CD4-positive, alpha-beta T cell treated with Interleukin-15 for 4 hours (primary cell): ENCODE measurements at places on chromosomes 12 and 14.
A peak's percentile ranks its signal among the peaks of the same experiment; 100 is the strongest.

DNA sequence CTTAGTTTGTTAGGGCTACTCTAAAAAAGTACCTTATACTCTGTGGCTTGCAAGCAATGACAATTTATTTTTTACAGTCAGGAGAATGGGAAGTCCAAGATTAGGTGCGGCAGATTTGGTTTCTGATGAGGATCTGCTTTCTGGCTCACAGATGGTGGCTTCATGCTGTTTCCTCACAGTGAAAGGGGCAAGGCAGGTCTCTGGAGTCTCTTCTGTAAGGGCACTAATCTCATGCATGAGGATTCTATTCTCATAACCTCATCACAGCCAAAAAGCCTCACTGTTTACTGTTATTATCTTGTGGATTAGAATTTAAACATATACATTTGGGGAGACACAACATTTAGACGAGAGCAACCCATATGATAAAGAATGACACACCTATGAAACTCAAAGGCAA, 1957.4 kb upstream of the SEL1L start:
- DNase-seq: no peak

GRCh38 chr12:108127654-108128053, 1.4 kb upstream of the WSCD2 start:
- DNase-seq: no peak

DNA sequence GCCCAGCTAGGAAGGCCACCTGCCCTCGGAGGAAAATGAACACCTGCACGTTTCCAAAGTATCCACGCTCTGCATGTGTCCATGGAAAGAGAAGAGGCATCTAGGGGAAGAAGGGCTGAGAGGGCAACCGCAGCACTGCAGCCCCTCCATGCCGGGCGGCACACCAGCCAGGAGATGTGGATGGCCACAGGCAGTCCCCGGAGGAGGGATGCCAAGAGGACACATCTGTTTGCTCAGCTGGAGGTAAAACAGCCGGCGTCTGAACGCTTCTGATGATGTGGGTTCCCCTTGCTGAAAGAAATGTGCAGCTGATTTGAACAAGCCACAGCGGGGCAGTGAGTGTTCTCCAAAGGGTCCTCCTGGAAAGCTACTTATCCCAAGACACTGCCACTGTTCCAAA, 34.0 kb downstream of the CHGA start:
- no peak for DNase-seq

DNA sequence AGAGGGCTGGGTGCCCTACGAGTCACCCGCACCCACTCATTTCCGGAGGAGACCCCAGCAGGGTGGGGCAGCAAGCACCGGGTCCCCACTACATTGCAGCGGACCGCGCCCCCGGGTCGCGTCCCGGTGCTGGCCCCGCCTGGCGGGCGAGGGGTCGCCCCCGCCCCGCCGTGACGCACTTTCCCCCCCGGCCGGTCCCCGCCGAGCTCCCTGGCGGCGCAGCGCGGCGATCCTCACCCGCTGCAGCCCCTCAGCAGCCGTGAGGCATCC, 106.1 kb downstream of the PRICKLE1 start:
- DNase-seq: no peak

DNA sequence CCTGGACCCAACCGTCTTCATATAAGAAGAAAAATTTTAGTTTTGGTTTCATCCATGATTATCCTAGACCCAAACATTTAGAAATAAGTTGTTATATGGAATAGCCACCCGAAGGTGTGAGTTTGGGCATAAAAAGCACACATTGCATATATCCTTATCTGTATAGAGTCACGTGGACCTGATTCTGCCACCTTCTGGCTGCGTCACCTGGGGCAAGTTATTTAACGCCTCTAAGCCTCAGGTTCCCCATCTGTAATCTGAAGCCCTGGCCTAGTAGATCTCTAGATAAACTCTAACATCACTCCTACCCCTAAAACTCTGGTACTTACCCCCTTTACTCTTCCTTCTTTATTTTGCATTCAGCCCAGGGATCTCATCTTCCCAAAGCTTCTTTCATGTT, 14.3 kb upstream of the KRT5 start:
- no peak for DNase-seq

DNA sequence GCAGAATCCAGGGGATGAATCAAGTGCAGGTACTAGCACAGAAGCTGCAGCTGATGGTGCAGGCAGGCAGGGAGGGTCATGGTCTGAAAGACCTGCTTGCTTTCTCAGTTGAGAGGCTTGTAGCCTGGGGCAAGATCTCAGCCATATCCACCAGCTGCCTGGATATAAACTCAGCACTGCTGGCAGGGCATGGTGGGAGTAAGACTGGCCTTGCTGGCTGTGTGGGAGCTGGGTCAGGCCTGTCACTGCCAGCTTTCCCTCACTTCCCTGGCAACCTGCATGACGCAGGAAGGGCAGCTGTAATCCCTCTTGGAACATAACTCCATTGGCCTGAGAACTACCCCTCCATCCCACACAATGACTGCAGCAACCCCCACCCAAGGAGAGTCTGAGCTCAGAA, 230.1 kb downstream of the ANO6 start:
- DNase-seq: no peak

GRCh38 chr14:52961060-52961639, 10.3 kb upstream of the FERMT2 start:
- peak; percentile 59 for DNase-seq

- DNase-seq: no peak
Measured at GRCh38 chr14:87067061-87067460, 925.9 kb downstream of the GALC start.

DNA sequence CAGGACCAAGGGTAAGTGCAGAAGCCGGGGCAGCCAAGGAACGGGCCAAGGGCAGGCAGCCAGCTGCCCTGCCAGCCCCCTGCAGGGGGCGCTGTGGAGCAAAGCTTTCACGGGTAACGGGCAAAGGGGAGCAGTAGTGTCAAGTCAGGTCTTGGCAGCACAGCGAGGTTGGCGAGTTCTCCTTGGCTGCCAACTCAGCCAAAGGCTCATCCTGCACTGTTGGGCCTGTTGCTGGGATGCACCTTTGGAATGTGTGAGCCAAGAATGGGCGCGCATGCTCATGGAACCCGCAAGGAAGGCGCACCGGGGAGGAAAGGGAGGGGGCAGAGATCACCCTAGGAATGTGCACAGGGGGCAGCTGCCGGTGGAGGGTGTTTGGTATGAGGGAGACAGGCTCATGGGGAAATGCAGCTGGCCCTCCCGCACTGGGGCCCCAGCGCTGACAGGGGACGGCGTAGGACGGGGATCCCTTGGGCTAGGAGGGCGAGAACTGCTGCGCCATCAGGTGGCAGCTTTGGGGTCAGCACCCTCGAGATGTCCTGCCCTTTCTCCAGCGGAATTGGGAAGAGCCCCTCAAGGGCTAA, 138.0 kb downstream of the ASCL4 start:
- peak; percentile 48 for DNase-seq

DNA sequence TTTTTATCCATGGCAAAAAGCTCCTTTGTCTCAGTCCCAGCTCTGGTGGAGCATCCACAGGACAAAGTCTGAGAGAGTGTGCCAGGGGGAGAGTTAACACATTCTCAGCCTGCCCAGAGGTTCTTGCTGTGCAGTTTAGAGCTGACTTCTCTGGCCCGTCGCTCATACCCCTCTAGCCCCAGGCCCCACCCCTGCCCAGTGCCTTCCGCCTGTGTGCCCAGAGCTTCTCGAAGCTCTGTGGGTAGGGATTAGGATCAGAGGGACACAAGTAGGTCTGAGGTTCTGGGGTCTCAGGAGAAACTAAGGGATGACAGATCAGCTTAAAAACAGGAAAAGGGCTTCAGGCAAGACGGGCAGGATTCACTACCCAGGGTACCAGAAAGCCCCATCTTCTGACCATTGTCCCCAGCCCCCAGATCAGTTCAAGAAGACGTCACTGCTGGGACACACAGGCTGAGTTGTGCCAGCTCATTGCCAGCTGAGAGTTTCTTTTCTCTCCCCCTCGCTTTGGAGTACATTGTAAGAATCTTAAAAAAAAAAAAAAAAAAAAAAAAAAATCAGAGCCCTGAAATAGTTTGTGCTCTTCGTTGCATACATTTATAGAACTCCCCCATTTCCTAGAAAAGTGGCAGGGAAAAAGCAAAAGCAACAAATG, 127.0 kb downstream of the GCH1 start:
- DNase-seq: no peak

- DNase-seq: no peak
Measured at GRCh38 chr14:36450550-36450949, 69.5 kb downstream of the NKX2-1 start.

- no peak for DNase-seq
Measured at GRCh38 chr14:79629411-79630287, 581.7 kb downstream of the DIO2 start.

DNA sequence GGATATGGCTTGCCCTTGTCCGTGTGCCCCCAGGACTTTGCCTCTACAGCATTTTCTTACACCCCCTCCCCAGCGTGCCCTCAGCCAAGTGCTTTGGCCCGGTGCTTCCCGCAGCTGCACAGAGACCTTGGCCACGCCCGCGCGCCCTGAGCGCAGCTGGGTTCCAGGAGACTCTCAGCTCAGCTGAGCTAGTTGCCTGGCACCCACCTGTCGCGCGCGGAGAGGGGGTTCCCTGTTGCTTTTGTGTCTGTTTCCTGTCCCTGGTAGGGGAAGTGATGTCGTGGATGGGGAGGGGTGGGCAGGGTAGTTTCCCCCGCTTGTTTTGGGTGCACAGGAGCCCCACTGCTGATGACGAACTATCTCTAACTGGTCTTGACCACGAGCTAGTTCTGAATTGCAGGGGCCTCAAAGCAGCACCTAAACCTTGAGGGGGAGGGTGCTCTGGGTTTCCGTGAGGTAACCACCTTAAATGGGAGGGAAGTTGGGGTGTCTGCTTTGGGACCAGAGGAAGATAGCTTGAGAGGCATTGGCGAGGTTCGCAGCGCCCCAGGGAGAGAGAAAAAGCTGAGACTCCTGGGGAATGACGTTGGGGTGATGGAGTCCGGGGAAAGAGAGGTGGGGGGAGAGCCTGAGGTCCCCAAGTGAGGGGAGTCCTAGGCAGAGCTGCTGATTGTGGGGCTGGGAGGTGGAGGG, 1.5 kb downstream of the DIO3 start:
- no peak for DNase-seq

DNA sequence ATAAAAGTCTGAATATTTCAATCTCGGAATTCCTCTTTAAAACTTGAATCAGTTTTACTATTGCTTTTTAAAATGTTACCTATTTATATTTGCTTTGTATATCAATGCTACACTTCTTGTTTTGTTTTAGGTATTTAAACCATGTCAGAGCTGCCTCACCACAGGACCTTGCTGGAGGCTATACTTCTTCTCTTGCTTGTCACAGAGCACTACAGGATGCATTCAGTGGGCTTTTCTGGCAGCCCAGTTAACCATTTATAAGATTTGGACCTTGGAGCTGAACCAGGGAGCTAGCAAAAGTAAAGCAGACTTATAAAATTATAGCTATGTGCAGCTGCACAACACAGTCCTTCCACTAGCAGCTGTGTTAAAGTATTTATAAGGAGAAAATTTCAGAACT, 12.8 kb downstream of the TRMT5 start:
- no peak for DNase-seq

GRCh38 chr12:67780580-67781084, 132.1 kb downstream of the DYRK2 start:
- DNase-seq: no peak

GRCh38 chr12:66751432-66752113, 72.7 kb upstream of the GRIP1 start:
- DNase-seq: no peak

GRCh38 chr14:44564908-44565307, 57.8 kb upstream of the FSCB start:
- DNase-seq: no peak

- no peak for DNase-seq
Measured at GRCh38 chr12:47946413-47947323, 16.7 kb upstream of the TMEM106C start.

- DNase-seq: no peak
Measured at GRCh38 chr14:105043641-105044040, 21.6 kb downstream of the GPR132 start.

GRCh38 chr14:54864526-54864925, 38.1 kb downstream of the GCH1 start:
- no peak for DNase-seq

- no peak for DNase-seq
Measured at GRCh38 chr12:104802208-104802607, 155.9 kb downstream of the SLC41A2 start.

- no peak for DNase-seq
Measured at GRCh38 chr12:53575502-53576249, 50.5 kb downstream of the ATF7 start.

GRCh38 chr14:61519106-61519505, 176.2 kb upstream of the HIF1A start:
- no peak for DNase-seq

- no peak for DNase-seq
Measured at GRCh38 chr14:96274543-96274942, 18.5 kb downstream of the BDKRB1 start.

DNA sequence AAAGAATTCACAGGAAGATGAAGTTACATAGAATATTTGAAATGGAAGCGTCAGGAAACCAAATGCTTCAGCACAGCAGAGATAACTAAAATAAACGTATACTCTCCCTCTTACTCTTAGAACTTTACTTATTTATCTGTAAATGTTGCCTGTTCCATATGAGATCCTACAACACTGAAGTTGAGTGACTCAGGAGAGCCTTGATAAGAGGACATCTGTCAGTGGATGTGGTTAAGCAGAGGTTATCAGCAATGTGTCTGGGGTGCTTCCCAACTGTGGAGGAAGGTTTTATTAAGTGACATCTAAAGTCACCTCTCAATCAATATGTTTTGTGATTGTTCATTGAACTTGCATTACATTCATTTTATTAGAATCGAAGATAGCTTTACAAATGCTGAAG, 81.9 kb downstream of the NEDD1 start:
- no peak for DNase-seq

GRCh38 chr12:34393821-34394150, 371.5 kb downstream of the ALG10 start:
- DNase-seq: no peak

DNA sequence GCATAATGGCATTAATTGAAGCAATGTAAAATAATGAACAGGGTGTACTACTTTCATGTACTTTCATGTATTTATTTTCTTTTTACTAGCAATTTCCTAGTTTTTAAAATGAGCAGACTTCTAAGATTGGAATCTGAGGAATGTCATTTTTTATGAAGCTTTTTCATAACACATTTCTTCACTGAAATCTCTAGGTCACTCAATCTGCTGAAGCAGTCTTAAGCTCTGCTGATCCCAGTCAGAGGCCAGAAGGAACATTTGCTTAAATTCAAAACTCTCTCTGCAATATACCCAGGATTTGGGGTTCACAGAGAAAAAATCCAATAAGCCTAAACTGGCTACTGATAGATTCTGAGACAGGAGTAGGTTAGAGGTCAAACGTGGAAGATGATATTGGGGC, 73.6 kb upstream of the CNTN1 start:
- no peak for DNase-seq
